ENCODE measurements at places on chromosomes 13 and 19.

GRCh38 chr13:55816976-55817601 lies 1323.6 kb upstream of the PRR20A start:
- DNase-seq: no peak

DNA sequence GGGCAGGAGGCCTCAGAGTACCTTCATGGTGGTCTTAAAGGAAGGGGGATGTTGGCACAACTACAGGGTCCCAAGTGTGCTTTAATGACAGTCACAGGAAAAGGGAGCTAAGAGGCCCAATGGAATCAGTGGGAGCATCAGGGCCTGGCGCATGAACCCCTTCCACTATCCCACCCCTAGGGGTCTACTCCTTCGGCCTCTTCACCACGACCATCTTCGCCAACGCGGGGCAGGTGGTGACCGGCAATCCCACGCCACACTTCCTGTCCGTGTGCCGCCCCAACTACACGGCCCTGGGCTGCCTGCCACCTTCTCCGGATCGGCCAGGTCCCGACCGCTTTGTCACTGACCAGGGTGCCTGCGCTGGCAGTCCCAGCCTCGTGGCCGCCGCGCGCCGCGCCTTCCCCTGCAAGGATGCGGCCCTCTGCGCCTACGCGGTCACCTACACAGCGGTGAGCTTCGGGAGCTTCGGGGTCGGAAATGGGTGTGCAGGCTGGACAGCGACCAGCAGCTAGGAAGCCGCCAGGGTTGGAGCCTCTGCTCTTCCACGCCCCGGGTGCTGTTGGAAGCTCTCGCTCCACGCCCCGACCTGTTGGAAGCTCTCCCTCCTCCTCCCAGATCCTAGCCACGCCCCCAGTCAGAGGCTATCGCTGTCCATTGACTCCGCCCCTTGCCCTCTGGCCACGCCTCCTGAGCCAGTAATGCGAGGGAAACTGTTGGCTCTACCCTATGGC lies 6.0 kb downstream of the PLPPR2 start:
- DNase-seq: no peak

DNA sequence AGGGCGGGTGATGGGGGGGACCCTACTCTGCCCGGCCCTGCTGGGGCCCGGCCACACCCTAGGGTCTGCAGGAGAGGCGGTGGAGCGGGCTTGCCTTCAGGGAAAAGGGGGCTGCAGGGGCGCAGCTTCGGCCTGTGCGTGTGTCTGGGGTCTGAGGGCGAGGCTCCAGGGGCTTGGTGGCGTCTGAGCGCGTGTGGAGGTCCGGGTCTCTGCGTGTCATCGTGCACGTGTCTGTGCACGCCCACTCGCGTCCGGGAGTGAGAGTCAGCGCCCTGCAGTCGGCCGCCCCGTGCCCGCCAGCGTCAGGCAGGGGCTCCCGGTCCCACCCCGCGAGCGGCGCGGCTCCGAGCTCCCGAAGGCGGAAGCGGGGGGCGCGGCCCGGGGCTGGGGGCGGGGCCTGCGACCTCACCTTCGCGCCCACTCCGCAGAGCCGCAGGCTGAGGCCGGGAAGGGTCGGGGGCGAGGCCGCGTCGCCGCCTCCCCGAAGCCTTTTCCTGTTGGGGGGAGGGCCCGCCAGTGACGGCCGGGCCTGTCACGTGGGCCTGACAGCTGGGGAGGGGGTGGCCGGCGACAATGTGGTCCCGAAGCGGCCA lies at the start of gene ARHGAP45:
Gene ARHGAP45, plus strand, starts transcription at position 420 of the 593 bp plus-strand sequence. CDS start 239 bp downstream, outside the sequence.
- DNase-seq: peak; percentile 60

DNA sequence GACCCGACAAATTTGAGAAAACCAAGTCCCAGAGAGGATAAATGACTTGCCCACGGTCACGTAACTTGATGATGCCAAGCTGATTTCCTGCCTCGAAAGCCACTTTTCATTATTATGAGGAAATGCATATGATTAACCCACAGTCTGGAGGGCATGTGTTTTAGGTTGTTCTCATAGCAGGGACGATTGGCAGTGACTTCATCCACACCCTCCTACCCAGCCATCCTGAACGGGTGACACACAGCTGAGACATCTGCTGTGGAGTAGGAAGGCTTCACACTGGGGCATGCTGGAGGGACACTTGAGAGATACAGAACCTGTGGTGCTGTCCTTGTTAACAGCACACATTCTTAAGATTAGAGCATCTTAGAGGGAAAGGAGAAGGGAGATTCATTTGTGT lies 65.4 kb upstream of the WDFY2 start:
- DNase-seq: no peak

DNA sequence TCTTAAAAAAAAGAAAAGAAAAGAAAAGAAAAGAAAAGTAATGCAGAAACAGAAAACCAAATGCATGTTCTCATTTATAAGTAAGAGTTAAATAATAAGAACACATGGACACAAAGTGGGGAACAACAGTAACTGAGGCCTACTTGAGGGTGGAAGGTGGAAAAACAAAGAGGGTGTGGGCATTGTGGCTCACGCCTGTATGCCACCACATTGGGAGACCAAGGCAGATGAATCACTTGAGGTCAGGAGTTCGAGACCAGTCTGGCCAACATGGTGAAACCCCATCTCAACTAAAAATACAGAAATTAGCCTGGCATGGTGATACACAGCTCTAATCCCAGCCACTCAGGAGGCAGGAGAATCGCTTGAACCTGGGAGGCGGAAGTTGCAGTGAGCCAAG lies 8.1 kb downstream of the ZNF708 start:
- no peak for DNase-seq

DNA sequence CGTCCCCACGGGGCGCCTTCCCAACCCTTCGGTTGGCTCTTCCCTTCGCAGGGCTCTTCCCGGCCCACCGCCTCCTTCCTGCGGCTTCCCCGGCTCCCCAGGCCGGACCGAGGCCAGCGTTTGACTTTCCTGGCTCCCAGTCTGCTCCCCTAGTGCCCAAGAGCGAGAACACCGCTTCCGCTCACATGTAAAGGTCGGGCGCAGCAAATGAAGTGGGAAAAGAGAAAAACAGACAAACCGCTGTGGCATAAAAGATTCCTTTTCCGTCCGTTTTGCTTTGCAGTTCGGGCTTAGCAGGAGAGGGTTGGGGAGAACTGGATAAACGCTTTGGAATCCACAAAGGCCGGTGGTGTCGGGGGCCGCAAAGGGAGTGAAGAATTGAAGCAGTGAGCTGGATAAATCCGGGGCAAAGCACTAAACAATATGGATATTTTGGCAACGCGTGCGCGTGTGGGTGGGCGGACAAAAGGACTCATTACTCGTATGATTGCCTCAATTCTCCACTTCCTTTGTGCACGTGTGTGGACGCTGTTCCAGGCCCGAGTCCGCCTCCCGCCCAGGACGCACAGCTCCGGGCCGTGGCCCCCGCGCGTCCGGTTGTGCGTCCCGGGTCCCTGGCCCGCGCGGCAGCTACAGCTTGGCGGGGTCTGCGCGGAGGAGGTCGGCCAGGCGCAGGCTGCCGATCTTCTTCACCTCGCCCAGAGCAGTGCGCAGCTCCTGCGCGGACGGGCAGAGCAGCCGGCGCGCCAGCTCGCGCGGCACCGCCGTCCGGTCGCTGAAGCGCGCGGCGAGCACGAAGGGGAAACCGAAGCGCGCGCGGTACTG lies 8.6 kb upstream of the CDX2 start:
- no peak for DNase-seq

DNA sequence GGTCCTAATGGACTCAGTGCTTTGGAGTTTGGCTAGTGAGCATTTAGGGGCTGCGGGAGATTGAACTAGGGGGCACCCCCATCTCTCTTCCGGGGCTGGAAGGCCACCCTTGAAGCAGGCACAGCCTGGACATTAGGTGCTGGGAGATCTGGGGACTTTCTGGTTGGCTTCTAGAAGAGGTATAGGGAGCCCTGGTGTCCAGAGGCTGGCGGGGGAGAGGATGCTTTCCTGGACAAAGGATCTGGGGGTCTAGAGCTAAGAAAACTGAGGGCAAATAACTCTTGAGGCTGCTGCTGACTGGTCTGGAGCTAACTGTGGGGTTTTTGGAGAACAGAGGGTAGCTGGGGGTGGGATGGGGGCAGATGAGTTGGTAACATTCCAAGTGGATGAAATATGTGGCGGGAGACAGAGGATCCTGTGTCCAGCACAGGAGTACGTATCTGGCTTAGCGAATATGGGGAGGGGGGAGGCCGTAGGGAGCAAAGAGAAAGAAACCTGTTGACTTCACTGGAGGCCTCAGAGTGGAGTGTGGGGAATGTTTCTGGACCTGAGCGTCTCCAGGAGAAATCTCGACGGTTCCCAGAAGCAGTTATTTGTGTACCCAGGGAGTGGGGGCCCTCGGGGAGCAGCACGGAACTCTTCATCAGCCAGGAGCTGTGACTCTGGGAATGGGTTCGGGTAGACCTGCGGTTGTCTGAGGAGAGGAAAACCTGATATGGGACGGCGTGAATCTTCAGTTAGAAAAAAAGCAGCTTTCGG lies 1.4 kb downstream of the HNRNPUL1 start:
- no peak for DNase-seq

GRCh38 chr19:44746616-44746945 lies 1.9 kb upstream of the BCL3 start:
- no peak for DNase-seq

GRCh38 chr13:99376924-99377323 lies 69.7 kb upstream of the GPR183 start:
- no peak for DNase-seq

GRCh38 chr13:99062593-99062992 lies 84.7 kb upstream of the DOCK9 start:
- DNase-seq: no peak

- DNase-seq: peak; percentile 15
Measured at GRCh38 chr13:39306639-39307589, 268.7 kb downstream of the NHLRC3 start.

GRCh38 chr19:55304279-55304978 lies 20.6 kb downstream of the BRSK1 start:
- DNase-seq: peak; percentile 24

GRCh38 chr13:36258831-36259230 lies 38.8 kb downstream of the CCDC169 start:
- no peak for DNase-seq

DNA sequence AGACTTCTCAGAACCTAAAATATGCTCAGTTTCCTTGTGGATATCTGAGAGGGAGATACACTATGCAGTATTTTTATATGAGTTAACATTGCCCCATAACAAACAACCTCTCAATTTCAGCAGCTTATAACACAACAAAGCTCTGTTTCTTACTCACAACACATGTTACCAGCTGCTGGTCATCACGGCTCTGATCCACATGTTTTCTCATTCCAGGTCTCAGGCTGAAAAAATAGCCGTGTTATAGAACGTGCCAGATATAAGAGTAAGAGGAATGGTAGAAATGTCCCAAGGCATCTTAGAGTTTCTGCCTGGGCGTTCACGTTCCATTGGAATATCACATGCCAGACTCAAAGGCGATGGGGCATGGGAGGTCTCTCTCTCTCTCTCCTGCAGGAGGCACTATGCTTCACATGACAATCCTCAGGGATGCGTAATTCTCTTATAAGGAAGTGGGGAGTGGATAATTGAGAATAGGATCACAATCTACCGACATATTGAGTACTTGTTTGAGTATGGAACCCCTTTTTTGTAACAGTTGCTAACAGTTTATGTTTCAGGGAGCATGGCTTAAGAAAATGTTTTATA lies 246.6 kb downstream of the NHLRC3 start:
- DNase-seq: no peak

DNA sequence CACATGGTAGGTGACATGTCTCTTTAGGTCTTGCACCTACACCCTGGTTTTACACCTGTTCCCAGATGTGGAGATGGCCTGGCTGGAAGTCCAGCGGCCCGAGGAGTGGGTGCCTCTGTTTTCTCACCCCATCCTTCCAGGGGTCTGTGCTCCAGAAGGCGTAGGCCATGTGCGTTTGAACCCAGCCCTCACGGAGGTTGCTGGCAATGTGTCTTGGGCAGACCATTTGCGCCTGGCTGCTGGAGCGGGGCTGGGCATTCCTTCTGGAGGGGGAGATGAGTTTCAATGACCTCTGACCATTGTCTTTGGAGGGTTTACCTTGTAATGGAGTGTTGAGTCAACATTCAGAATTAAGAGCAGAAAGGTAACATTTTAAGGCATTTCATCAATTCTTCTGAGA lies 54.8 kb upstream of the ZNF536 start:
- DNase-seq: no peak

DNA sequence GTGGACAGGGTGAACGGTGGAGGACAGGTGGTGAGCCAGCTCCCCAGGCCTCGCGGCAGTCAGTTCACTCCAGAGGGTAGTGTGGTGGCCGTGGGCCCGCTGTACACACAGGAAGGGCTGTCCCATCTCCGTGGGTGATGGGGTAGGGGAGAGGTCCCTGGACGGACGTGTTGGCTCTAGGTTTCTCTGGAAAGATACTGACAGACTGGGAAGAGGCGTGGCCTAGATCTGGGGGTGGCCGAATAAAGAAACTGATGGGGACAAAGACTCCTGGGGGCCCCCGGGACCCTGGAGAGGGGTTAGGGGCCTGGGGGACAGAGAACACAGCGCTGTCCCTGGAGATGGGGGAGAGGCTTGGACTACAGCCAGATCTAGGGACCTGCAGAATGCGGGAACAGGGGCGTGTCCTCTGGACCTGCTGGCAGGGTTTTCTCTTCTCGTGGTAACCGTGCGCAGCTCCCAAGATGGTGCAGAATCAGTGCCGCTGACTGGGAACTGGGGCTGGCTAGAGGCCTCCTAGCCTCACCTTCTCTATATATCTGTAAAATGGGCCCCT lies 4.0 kb upstream of the PRAM1 start:
- DNase-seq: no peak

GRCh38 chr13:108193806-108194205 lies 21.5 kb downstream of the LIG4 start:
- no peak for DNase-seq

- no peak for DNase-seq
Measured at GRCh38 chr13:95267662-95268342, 33.4 kb downstream of the ABCC4 start.

DNA sequence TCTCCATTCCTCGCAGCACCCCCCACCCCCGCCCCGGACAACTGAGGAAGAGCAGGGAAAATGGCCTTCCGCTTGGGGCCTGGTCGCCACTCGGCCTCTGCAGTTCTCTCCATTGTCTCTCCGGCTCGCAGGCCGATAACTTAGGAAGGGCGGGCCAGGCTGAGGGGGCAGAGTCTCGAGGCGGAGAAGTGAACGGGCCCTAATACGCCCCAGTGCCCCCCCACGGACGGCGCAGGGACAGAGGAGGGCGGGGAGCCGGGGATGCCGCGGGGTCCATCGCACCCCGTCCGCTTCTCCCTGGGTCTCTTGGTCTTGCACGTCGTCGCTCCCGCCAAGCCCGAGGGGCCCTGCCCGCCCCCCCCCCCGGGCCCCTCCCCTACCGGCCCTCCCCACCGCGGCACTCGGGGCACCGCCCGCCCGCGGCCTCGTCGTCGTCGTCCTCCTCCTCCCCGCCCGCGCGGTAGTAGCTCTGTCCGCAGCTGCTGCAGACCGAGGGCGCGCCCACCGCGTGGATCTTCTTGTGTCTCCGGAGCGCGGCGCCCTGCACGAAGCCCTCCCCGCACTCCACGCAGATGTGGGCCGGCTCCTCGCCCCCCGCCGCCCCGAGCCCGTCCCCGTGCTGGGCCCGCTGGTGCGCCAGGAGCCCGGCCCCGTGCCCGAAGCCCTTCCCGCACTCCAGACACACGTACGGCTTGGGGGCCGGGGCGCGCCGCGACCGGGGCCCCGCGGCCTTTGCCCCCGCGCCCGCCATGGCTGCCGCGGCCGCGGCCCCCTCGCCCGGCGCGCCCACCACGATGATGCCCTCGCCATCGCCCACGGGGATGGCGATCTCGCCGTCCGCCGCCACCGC lies 33.2 kb downstream of the ZNF787 start:
- DNase-seq: no peak

GRCh38 chr13:43397111-43397510 lies 373.7 kb downstream of the DNAJC15 start:
- DNase-seq: no peak

- DNase-seq: no peak
Measured at GRCh38 chr13:43431290-43431716, 355.5 kb downstream of the ENOX1 start.

Data from stimulated activated CD4-positive, alpha-beta T cell treated with anti-CD3 and anti-CD28 coated beads, Interleukin-12 subunit alpha, Interleukin-12 subunit beta, amount 100 ng/mL, for 24 hours (primary cell).